ENCODE measurements at places on chromosomes 12 and 14.

DNA sequence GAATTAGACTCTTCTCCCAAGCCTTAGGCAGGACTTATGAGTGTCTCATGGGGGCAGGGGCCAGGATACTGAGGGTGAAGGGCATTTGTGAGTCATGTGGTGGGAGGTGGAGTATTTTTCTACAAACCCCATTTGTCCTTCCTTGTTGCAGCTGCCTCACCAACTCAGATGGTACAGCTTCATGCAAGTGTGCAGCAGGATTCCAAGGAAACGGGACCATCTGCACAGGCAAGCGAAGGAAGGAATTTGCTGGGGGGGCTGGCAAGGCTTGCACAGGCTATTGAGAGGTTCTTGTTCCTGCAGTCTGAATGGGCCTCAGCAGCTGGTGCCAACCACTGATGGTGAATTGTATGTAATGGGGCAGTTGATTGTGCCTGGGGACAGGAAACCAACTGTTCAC, 125.1 kb downstream of the STAB2 start:
- no peak for DNase-seq

DNA sequence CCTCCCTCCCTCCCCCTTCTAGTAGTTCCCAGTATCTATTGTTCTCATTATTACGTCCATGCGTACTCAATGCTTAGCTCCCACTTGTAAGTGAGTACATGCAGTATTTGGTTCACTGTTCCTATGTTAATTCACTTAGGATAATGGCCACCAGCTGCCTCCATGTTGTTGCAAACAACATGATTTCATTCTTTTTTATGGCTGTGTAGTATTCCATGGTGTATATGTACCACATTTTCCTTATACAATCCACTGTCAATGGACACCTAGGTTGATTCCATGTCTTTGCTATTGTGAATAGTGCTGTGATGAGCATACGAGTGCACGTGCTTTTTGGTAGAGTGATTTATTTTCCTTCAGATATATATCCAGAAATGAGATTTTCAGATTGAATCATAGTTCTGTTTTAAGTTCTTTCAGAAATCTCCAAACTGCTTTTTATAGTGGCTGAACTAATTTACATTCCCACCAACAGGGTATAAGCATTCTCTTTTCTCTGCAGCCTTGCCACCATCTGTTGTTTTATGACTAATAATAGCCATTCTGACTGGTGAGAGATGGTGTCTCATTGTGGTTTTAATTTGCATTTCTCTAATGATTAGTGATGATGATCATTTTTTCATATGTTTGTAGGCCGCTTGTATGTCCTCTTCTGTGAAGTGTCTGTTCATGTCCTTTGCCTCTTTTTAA, 17.9 kb upstream of the CLEC7A start:
- no peak for DNase-seq

DNA sequence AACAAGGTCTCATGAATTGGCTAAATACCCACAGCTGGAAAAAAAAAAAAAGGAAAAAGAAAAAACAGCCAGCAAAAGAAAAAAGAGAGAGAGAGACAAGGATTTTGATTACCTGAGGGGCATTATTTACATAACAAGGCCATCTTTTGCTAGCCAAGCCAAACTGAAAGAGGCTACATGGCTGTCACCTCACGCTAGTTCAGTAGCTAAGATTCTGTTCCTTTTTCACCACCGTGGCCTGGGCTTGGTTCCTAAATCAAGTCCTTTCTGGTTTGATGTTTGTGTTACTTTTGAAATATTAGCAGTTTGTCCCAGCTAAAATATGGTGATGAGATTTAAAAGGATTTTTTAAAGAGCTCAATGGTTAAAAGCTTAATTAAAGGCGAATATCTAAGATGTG, 2.0 kb upstream of the SDS start:
- DNase-seq, result no peak

- no peak for DNase-seq
Observed at GRCh38 chr12:109476807-109477184, 304 bp downstream of the KCTD10 start.

- DNase-seq, result no peak
Observed at GRCh38 chr14:66624336-66624937, 116.5 kb downstream of the GPHN start.

DNA sequence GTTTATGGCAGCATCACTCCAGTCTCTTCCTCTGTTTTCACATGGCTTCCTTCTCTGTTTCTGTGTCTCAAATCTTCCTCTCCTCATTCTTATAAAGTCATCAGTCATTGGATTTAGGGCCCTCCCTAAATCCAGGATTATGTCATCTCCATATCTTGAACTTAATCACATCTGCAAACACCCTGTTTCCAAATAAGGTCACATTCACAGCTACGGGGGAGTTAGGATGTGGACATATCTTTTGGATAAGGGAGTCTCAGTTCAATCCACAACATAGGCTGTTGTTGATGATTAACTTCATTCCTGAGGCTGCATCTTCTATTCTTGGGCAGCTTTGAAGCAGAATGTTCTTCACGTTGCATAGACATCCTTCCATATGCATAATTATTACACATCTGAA, 40.3 kb upstream of the NTF3 start:
- no peak for DNase-seq

DNA sequence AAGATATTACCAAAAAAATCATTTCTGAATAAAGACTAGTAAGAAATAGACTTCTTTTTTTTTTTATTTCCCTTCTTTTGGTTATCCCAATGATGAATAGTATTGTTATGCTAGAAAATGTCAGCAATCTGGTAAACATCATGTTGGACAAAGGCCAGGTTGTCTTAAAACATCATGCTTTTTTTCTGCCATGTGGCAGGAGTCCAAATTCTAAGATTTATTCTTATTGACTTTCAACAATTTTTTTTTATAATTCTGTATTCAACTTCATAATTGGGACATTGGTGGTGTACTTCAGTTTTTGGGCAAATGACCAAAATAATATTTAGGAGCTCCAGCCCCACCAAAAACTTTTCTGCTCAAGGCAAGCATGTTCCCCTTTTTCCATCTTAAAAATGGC, 10.5 kb downstream of the DCN start:
- no peak for DNase-seq

DNA sequence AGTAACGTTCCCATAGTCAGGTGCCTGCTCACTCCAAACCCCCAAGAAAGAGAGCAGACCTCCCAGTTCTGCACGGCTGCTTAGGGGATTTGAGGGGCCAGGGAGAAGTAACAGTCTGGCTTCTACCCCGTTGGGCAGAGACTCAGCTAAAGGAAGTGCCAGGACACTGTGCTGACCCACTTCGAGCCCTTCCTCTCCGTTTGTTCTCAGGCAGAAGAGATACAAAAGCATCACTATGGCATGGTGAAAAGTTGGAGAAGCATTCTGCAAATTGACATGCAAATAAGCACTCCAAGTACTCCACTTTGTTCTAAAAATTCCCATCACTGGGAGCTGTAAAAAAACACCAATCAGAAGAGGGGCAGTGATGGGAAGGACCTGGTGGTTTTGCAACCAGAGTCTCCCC, 239.1 kb downstream of the EGLN3 start:
- DNase-seq, result no peak

GRCh38 chr12:24760162-24760561, 188.7 kb downstream of the BCAT1 start:
- DNase-seq, result no peak

DNA sequence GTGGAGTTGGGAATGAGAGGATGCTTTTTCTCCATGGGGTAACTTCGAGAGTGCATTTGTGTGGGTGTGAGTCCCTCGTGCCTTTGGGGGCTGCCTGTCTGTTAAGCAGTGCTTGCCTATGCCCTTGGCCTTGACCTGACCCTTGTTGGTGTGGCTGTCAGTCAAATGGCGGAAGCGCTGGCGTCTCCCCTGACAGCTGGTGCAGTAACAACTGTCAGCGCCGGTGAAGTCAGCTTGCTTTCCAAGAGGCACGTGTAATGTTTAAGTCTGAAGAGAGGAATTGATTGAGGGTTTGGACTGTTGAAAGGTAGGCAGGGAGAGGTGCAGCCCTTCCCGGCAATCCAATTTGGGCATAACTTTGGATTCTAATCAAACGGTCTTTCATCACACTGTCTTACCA, 211.3 kb downstream of the AACS start:
- no peak for DNase-seq

- no peak for DNase-seq
Observed at GRCh38 chr12:100141666-100141997, 1.0 kb downstream of the BLTP3B start.

- no peak for DNase-seq
Observed at GRCh38 chr14:44204061-44204835, 302.8 kb downstream of the FSCB start.

DNA sequence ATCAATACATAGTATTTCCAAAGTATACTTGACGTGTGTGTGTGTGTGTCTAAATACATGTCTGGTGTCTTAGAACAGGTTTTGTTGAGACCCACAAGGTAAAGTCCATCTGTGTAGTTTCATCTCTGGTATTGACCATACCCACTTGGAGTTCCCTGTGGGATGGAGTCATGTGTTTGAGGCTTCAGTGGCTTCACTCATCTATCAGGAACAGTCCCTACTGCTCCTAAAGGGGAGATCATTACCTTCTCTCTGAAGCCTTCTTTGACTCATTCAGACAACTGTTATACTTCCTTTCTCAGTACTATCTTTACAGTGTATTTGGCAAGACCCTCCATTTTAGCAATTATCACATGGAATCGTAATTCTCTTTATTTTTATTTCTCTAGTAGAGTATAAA, 14.2 kb downstream of the RAB21 start:
- DNase-seq, result no peak

GRCh38 chr12:70752327-70752726, 115.1 kb upstream of the PTPRB start:
- no peak for DNase-seq

- no peak for DNase-seq
Observed at GRCh38 chr14:59356312-59356711, 108.9 kb downstream of the GPR135 start.

- no peak for DNase-seq
Observed at GRCh38 chr12:22284871-22285270, 49.6 kb downstream of the ST8SIA1 start.

- DNase-seq, result no peak
Observed at GRCh38 chr12:122523280-122523679, 3.5 kb downstream of the RSRC2 start.

DNA sequence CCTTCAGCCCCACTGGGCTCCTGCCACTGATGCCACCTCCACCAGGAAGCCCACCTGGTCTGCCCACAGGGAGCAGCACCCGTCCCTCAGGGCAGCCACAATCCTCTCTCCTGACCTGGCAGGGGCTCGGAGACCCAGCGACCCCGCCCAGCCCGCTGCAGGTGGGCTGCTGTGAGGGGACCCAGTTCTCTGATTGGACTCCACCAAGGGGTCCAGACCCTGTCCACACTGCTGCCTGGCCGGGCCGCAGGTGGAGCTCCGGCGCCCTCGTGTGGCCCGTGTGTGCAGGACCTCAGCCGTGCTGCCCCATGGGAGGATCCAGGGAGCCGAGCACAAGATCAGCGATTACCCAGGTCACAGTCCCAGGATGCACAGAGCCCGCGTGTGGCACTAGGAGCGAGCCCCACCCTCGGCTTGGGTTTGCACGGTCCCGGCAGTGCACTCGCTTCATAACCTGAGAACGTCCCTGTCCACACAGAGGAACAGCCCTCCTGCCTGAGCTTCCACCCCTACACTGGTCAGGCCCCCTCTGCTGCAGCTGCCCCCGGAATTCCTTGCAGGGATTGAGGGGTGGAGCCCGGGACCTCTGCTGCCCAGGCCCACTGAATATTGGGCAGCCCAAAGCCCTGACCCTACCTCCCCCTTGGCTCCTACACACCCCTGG, 35.4 kb upstream of the TMEM179 start:
- no peak for DNase-seq

DNA sequence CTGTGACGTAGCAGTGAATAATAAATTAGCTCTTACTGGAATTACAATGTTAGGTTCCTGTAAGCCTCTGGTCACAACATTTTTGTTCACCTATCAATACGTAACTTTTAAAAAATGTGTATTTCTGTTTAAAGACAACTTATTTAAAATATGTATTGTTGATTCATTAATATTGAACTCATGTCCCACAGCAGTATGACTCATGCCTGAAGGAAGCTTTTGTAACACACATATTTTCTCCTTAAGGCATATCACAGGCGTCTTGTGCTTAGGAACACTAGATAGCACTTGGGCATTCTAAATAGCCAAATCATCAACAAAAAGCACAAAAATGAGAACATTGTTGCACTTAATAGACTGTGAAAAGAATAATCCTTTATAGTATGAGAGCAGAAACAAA, 92.5 kb downstream of the GPHN start:
- no peak for DNase-seq

- DNase-seq, result no peak
Observed at GRCh38 chr14:85466678-85467077, 63.3 kb upstream of the FLRT2 start.

- no peak for DNase-seq
Observed at GRCh38 chr12:121021754-121022153, 5.5 kb upstream of the C12orf43 start.

- DNase-seq, result no peak
Observed at GRCh38 chr14:77309131-77309530, 11.6 kb downstream of the POMT2 start.

- no peak for DNase-seq
Observed at GRCh38 chr12:104602406-104602805, 145.7 kb downstream of the CHST11 start.

GRCh38 chr14:69077841-69078240, 75.1 kb downstream of the DCAF5 start:
- no peak for DNase-seq

GRCh38 chr14:71780822-71781221, 151.4 kb upstream of the RGS6 start:
- DNase-seq, result no peak

DNA sequence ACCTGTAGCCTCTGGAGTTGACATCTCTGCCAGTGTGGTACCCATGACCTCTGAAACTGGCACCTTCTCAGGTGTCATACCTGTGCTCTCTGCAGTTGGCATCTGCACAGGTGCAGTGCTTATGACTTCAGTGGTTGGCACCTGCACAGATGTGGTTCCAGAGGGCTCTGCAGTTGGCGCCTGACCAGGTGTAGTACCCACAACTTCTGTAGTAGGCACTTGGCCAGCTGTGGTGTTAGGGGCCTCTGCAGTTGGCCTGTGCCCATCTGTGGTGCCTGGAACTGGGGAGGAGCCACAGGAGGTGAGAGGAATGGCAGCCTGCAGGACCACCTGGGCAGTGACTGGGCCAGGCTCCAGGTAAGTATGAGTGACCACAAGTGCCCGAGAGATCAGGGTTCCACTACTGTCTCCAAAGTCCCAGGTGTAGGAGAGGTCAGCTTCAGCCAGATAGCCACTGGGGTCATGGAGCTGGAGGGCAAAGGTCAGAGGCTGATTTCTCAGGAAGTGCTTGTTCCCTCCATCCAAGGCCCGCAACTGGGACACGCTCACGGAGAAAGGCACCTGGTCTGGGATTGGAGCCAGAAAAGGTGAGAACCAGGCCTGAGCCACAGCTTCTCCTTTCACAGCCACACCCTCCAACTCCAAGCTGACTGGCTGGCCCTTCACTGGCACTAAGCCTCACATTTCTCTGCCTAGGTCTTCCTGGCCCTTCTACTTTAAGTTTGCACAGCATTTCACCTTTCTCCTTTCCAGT, 8.6 kb downstream of the PMEL start:
- no peak for DNase-seq

GRCh38 chr12:131457331-131458047, 253.4 kb upstream of the SFSWAP start:
- DNase-seq, result no peak

Measured in NCI-H1436 treated with DMSO at 0.1 percent for 48 hours (cell line).